ENCODE measurements at places on chromosomes 7 and 10.

DNA sequence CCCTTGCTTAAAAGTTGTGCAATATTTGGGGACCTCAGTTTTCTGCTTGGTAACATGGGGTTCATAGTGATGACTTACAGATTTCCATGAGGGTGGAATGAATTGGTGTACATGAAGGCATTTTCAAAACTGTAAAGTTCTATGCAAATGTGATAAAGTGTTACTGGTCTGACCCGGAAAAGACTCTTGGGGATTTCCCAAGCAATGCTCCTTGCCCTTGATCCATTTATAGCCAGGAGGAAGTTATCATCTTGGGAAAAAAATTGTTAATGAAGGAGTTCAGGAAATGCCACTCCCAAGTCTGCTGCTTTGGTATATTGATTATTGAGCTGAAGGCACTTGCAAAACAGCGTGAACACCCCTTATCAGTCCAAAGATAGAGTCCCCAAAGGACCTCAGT lies 96.3 kb upstream of the ZPBP start:
- no peak for DNase-seq

- DNase-seq = peak; percentile 10
Measured at GRCh38 chr7:129952086-129952652, 591 bp downstream of the UBE2H start.

DNA sequence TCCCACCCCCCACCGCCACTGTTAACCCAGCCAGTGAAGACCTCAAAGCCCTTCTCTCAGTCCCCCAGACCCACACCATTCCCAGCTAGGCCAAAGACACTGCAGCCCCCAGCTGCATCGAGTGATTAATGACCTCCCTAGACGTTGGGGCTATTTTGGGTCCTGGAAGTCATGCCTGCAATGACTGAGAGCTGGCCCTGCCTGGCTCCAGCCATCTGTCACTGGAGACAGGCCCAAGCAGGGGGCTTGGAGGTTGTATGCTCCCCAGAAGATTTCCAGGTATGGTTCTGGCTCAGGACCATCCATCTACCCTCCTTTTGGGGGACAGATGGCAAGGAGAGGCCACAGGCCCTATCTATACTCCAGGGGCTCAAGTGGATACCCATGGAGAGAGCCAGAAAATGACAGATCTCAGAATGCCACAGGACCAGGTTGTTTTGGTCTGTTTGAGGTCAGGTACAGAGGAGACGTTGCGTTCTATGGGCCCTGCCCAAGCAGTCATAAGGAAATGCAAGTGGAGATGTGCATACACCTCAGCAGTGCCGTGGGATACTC lies 5.1 kb downstream of the KCNIP2 start:
- DNase-seq = no peak

- DNase-seq = no peak
Measured at GRCh38 chr10:24744946-24745345, 21.3 kb upstream of the ARHGAP21 start.

- DNase-seq = no peak
Measured at GRCh38 chr7:79778786-79779770, 325.6 kb upstream of the MAGI2 start.
